ENCODE measurements at places on chromosomes 7 and 10.

GRCh38 chr10:59880971-59881510 lies 25.3 kb downstream of the CCDC6 start:
- DNase-seq: peak; percentile 50

- no peak for DNase-seq
These were observed 95.3 kb downstream of the MYOF start for GRCh38 chr10:93386631-93387369.

- DNase-seq: no peak
These were observed 58.4 kb downstream of the ZNF467 start for GRCh38 chr7:149714910-149715471.

GRCh38 chr7:151059367-151060112 lies at the start of gene SLC4A2:
TSS of gene SLC4A2 (plus strand) at chr7:151059589. CDS start at chr7:151061988, 2,399 bp downstream.
- peak; percentile 67 for DNase-seq

- DNase-seq: no peak
These were observed 143.9 kb downstream of the WDR37 start for GRCh38 chr10:1199897-1200721.
